ENCODE measurements at places on chromosomes 12 and 14.
A peak's percentile ranks its signal among the peaks of the same experiment; 100 is the strongest.

GRCh38 chr12:46891306-46891705, 65.5 kb upstream of the SLC38A4 start:
- no peak for DNase-seq

DNA sequence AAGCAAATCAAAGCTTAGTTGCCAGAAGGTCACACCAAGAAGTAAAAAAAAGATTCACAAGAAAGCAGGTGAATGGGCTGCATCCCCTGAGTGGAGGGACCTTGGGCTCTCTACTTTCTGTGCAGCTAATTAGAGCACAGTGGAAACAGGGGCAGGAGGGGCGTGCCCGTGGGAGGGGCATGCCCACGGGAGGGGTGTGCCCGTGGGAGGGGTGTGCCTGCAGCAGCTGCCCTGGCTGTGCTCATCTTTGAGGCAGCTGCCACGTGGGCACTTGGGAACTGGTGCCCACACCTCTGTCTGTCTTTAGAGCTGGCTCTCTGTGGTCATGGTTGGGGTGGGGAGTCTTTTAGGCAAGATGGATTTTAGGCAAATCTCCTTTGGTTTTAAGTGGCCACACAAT, 60.0 kb downstream of the EML1 start:
- DNase-seq = peak; percentile 3

DNA sequence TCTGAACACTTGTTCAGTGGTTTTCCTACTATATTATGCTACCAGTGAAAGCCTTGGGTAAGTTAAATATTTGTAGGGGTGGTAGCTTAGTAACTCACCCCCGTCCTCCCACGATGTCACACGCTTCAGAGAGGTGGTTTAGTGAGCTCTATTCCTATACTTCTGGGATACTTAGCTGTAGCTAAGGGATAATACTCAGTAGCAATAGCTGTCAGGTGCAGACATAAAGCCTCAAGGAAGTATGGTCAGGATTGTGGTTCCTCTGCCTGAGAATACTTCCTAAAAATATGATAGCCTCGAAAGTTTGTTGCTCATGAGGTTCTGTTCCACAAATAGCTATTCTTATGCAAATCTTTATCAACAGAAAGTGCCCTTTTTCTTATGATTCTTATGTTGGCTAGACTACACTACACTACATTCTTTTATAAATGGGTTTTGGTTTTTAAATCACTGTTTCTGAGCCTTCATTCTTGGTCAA, 11.9 kb downstream of the DLST start:
- DNase-seq = no peak

- no peak for DNase-seq
Observed at GRCh38 chr14:88352698-88353097, 29.6 kb upstream of the KCNK10 start.

DNA sequence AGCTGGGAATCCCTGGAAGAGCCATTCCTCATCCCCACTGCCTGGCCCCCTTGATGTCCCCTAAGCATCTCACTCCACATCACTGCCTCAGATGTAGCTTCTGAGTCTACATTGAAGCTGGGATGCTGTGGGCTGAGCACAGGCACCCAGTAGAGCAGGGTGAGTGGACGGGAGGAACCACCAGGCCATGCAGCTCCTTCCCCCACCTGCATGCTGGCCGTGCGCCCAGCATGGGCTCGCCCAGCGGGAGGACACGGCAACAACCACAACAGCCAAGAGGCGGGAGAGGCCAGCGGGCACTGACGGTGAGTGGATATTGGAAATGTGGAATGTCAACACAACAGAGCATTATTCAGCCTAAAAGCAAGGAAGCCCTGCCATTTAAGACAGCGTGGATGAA, 310.9 kb downstream of the ADGRD1 start:
- no peak for DNase-seq

GRCh38 chr14:101250948-101251811, 310.1 kb upstream of the DIO3 start:
- no peak for DNase-seq

GRCh38 chr12:127162902-127163301, 1104.1 kb upstream of the TMEM132C start:
- no peak for DNase-seq

DNA sequence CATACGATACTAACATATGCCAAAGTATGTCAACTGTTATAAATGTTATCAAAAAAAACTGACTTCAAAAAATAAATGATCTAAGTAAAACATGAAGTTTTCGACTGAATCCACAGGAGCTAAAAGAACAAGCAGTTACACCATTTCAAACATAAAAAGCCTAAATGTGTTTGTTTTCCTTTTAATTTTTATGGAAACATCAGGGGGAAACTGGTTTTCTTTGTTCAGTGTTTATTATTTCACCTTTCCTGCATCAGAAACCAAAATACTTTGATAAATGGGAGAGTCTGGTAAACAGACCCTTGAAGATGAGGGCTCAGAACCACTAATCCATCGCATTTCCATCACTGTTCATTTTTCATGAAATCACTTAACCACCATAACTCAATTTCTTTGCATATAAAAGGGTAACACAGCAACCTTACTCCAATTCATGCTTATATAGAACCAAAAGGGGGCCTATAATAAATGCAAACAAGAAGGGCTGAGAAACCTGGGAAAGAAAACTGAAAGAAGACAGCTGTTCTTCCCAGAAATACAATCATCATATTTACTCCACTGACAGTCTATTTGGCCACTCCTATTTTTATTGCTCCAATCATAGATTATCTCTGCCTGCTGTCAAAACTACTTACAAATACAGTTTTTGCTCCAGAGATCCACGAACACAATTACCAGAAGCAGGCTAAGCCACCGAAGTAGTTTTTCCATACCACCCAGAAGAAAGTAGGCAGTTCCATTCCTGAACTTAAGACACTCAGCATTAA, 17.0 kb downstream of the FGD6 start:
- no peak for DNase-seq

DNA sequence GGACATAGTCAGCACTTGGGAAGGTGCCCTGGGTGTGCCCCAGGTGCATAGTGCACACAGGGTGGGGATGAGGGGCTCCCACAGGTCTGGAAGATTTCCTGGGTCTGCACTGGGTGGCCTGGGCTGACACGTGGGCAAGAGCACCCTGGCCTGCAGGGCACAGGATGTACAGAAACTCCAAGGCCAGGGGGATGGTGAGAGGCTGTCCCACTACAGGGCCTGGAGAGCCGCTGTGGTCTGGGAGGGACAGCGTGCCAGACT, 35.8 kb upstream of the PPP1R13B start:
- no peak for DNase-seq

GRCh38 chr12:65695113-65695865, 129.0 kb upstream of the HMGA2 start:
- no peak for DNase-seq

DNA sequence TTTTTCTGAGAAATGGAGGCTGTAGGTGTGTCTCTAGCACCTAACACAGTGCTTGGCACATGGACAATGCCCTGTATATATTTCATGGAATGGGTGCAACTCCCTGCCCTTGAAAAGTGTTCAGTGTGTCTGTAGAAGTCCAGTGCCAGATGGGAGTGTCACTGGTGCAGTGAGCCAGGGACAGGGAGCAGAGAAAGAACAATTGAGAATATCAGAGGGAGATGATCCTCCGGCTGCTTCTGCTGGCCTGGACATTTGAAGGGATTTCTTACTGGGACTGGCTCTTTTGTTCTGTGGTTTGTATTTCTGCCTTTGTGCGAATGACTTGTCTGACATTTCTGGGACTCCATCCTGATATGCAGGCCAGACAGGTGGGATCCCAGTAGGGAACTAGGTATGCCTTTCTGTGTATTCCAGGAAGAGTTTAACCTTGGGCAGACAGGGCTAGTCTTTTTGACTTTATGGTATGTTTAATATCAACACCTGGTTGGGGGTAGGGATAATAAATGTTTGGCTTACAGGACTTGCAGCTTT, 328.0 kb downstream of the NRXN3 start:
- no peak for DNase-seq

GRCh38 chr12:105384916-105385535, 54.5 kb downstream of the C12orf75 start:
- DNase-seq = no peak

- no peak for DNase-seq
Observed at GRCh38 chr12:106049546-106049945, 89.2 kb downstream of the NUAK1 start.

DNA sequence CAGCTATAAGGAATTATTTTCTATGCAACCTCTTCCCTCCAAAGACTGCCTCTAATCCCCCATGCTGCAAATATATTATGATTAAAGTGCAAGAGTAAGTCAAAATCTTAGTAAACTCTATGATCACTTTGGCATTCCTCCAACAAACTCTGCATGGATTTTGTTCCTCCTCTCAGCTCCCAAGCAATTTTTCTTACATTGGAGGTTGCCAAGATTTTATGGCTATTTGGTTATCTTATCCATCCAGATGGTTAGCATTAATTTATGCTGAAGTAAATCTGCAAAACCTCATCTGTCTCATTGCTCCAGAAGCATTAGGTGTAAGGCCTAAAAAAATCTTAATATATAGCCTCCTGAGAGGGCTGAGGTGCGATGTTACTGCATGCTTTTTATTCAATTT, 228.1 kb downstream of the CHST11 start:
- DNase-seq = no peak

DNA sequence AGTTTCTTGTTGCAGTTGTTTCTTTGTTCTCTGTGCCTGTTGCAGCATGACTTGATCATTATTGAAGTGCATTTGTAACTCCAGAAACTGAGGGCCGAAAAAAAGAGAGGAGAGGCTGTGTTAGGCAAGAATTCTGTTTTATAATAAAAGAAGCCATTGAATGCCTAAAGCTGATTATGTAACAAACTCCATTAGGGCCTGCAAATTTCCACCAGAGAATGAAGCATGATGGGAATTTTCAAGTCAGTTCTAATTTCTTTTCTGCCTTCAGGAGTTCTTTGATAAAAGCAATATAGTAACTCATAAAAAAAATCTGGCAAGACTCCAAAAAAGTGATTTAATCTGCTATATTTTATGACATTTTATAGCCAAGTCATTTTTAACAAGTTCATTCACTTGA, 156.7 kb upstream of the RASSF8 start:
- no peak for DNase-seq

DNA sequence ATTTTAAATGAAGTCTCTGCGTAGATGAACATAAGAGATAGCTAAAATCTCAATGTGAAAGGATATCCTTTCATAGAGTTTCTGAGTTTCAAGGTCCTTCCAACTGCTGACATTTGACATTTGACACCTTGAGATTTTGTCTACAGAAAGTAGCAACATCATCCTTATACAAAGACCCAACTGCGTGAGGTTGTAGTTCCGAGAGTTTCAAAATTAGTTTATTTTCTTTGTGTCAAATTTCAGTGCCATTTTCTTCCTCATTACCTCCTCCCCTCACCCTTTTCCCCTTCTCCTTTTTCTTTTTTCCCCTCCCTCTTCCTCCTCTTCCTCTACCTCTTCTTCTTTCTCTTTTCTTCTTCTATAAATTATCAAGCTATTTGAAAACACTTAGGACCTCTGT, 26.9 kb upstream of the BATF start:
- no peak for DNase-seq

DNA sequence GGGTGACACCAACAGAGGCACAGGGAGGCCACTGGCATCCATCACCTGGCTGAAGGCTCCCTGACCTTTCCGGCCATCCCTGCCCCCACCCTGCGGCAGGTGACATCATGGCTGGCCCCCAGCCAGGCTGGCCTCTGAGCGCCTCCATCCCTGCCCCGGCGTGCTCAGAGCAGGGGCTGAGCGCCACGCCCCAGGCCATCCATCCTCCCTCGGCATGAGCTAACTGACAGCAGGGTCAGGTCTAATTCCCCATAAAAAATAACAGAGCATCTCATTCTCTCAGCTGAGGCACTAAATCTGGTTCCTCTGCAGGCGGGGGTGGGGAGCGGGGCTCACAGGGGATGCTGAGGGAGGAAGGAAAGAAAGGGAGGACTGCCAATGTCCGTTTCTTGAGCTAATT, 50.7 kb downstream of the PRIMA1 start:
- DNase-seq = no peak

- DNase-seq = no peak
Observed at GRCh38 chr12:53346491-53346890, 10.3 kb upstream of the SP7 start.

GRCh38 chr14:36478782-36479181, 41.2 kb downstream of the NKX2-1 start:
- DNase-seq = no peak

GRCh38 chr12:99910342-99910741, 74.4 kb downstream of the ANKS1B start:
- DNase-seq = no peak

GRCh38 chr14:68841016-68841809, 48.3 kb upstream of the ZFP36L1 start:
- no peak for DNase-seq

GRCh38 chr12:82694970-82695369, 8.3 kb downstream of the TMTC2 start:
- no peak for DNase-seq

DNA sequence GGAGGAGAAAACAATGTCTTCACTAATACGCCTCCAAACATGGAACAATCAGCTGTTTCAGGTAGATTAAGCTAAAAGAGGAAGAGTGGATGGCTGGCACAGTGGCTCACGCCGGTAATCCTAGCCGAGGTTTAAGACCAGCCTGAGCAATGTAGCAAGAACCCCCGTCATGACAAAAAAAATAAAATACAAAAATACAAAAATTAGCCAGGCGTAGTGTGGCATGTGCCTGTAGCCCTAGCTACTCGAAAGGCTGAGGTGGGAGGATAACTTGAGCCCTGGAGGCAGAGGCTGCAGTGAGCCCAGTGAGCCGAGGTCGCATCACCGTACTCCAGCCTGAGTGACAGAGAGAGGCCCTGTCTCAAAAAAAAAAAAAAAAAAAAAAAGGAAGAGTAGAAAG, 1.2 kb upstream of the MED13L start:
- DNase-seq = no peak

DNA sequence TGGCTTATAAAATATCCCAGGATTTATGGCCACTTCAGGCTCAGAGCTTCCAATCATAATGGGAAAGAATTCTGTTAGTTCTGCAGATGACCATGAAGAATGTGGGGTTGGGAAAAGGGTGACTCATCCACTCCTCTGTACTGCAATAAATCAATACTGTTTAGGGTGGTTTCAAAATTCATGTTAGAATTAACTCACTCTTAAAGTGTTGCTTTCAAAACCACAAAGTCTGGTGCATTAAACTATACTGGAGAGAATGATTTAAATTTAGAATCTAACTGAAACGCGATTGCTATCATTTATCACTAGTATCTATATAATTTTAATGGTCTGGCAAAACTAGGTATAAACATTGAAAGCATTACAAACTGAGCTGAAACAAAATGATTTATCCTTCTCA, 798 bp downstream of the CCDC198 start:
- DNase-seq = no peak

GRCh38 chr14:51859131-51859530, 1.3 kb upstream of the GNG2 start:
- DNase-seq = no peak

GRCh38 chr12:46998811-46999368, 80.5 kb upstream of the PCED1B start:
- DNase-seq = no peak

All from stimulated activated CD4-positive, alpha-beta T cell treated with anti-CD3 and anti-CD28 coated beads, Interleukin-12 subunit alpha, Interleukin-12 subunit beta, amount 100 ng/mL, for 4 hours (primary cell).